ENCODE measurements at places on chromosomes 7 and 10.

DNA sequence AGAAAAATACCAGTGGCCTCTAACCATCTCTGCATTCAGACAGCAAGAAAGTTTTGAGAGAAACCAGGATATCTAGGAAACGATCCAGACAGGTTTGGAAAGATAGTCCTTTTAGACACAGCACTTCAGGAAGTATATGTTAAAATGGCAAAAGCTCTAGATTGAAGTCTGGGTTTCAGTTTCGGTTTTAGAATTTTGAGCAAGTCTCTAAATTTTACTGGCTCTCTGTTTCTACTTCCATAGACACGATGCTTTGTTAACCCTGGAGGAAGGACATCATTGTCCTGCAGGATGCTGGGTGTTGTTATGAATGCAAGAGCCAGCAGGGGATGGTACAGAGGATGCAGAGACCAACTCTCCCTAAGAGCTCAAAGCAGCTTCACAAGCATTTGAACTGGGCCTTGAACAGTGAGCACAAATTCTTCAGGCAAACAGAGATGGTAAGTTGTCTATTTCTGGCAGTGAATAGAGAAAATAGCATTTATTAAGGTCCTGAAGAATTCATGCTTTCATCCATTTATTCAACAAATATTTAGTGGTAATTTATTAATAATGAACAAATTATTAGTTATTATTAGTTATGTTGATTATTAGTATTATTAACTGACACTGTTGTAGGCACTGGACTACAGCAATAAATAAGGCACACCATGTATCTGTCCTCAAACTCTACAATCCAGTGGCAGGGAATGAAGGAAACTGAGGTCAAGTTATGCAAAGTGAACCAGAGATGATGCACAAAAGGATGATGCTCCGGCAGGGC is 152.7 kb upstream of the NRP1 start:
- DNase-seq, result peak; percentile 18

- no peak for DNase-seq
Measured at GRCh38 chr7:129739427-129739826, 127.9 kb downstream of the NRF1 start.

DNA sequence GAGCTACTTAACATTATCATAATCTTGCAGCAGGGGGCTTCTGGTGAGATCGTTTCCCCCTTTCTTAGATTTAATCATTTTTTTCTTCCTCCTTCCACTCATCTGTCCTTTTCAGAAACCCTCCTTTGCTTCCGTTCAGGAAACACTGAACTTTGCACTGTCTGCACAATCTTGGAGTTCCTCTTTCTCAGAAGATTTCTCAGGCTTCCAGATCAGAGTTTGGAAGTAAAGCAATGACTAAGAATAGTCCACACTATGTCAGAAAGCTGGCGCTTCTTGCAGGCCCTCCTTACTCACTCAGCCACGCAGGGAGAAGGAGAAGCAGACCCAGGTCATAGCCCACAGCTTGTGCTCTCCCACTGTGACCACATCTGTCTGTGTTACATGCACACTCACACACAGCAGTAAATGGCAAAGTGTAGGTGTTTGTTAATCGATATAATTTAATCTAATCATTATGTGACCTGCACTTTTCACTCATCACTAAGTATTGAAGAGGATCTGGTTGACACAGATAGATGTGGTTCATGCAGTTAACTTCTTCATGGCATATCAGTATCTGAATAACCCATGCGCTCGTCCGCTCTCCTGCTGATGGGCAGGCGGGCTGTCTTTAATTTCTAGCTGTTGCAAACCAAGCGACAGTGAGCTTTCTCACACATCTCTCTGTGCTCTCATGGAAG is 30.2 kb downstream of the ALOX5 start:
- DNase-seq, result no peak

DNA sequence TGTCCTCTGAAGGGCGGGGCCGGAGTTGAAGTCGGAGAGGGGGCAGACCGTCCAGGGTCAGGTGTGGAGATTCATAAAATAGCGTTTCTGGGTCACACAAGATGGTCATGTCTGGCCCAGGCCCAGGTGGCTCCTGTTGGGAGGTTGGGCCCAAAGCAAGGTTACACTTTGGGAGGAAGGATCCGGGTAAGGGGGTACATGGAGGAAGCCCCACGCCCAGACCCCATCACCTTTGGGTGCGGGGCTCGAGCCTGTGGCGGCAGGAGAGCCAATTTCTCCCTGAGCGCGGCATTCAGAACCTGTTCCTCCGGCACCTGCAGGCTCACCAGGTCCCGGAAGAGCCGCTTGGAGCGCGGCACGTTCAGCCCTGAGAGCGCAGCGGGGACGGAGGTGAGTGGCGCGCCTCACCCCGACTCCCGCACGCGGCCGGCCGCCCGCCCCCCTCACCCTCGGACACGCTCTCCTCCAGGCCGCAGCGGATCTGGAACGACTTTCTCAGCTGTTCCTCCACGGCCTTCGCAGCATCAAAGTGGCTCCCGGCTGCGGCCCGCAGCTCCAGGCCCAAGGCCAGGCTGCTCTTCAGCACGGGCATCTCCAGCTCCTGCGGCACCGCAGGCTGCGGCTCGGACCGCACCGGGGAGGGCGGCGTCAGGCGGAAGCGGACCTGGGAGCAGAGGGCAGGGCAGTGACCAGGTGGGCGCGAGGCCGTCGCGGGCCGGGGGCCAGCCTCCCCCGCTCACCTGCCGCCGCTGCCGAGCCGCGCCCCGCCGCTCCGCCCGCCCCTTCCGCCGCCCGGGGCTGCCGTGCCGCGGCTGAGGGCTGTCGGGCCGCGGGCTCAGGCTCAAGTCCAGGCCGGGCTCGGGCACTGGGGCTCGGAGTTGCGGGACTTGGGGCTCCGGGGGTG is 644 bp downstream of the PPP1R35 start:
- peak; percentile 69 for DNase-seq

DNA sequence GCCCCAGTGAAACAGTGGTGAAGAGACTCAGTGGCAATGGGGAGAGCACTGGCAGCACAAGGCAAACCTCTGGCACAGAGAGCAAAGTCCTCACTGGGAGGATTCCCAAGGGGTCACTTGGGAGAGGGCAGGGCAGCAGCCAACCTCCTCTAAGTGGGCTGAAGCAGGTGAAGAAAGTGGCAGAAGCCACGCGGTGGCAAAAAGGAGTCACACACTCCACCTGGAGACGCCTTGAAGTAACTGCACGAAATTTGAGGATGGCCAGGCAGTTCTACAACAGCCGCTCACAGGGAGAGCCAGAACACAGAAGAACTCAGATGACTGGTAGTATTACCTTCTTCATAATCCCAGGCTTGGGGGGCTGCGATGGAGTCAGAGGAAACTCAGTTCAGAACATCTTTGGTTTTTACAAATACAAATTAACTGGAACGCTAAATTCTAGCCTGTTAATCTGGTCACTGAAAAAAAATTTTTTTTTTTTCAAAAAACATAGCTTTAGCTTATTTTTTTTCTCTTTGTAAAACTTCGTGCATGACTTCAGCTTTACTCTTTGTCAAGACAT is 574 bp upstream of the IL6 start:
- peak; percentile 74 for DNase-seq

DNA sequence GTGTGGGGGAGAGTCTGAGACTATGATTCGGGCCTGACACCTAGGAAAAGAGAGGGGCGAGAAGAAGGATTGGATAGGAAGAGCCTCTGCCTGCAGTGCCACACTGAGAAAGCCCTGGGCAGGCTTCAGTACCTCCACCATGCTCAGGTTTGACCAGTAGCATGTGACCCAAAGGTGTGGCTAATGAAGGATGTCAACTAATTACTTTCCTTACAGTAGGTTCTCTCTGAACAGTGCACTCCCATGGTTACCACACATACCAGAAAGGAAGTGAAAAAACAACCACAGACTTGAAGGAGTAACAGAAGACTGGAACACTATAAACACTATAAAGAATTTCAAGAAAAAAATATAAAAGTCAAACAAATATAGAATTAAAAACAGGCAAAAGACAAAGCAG is 46.2 kb downstream of the SEM1 start:
- peak; percentile 35 for DNase-seq

GRCh38 chr7:44161371-44161770 is 20.2 kb upstream of the MYL7 start:
- no peak for DNase-seq

- DNase-seq, result no peak
Measured at GRCh38 chr7:136229790-136230189, 252.6 kb upstream of the MTPN start.

DNA sequence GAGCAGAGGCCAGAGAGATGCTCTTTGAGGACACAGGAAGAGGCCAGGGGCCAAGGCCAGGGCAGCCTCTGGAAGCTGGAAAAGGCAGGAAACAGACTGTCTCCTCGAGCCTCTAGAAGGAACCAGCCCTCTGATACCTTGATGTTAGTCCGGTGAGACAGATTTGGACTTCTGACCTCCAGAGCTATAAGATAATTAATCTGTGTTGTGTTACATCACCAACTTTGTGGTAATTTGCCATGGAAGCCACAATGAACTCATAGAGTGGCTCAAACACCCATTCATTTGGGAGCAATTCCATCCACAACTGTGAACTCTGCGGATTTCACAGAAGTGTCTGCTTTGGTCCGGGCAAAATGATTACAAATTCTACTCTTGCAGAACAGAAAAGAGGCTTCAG is 48.7 kb downstream of the OAT start:
- DNase-seq, result no peak

DNA sequence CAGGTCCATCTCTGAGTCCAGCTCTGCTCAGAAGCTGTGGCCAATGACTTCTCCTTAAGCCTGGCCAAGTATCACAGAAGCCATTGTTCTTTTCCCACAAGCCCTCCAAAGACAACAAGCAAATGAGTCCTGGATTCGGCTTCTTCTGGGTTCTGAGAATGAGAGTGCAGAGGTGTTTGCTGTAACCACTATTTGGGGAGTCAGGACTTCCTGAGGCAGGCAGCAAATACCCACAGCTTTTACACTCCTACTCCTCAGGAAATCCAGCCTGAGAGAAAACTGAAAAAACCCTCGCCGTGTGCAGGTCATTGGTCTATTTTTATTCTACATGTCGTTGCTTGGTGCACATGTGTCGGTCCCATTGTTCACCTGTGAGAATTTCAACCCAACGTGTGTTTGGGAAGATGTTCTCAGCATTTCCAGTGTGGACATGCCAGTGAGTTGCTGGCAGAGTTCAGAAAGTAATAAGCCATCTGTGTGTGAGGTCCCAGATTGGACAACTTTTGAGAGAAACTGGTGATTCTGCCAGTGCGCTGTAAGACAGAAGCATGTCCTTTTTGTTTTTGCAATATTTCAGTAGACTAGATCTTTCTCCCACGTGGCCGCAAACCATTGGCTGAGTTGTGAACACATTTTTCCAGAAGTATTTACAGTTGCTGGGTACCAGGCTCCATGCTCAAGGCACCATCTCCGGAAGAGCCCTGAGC is 121.6 kb upstream of the LYZL2 start:
- peak; percentile 81 for DNase-seq

- no peak for DNase-seq
Measured at GRCh38 chr7:51186531-51186930, 130.1 kb downstream of the COBL start.

GRCh38 chr7:101943306-101943705 is 125.9 kb downstream of the CUX1 start:
- DNase-seq, result no peak

DNA sequence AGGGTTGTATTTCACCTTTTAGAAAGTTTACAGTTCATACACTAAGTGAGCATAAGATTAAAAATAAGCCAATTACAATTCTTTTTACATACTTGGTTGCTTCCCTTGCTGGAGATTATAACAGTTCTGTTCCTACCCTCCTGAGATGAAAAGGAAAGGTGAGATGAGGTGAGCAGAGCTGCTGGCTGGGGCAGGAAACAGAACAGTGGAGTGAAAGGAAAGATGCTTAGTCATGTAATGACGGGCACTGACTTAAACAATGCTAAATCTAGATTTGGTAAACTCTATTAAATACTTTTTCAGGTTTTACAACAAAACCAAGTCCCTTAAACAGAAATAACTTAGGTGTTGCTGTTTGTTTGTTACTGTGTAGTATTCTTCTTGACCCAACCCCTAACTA is 19.9 kb upstream of the ZEB1 start:
- peak; percentile 26 for DNase-seq

DNA sequence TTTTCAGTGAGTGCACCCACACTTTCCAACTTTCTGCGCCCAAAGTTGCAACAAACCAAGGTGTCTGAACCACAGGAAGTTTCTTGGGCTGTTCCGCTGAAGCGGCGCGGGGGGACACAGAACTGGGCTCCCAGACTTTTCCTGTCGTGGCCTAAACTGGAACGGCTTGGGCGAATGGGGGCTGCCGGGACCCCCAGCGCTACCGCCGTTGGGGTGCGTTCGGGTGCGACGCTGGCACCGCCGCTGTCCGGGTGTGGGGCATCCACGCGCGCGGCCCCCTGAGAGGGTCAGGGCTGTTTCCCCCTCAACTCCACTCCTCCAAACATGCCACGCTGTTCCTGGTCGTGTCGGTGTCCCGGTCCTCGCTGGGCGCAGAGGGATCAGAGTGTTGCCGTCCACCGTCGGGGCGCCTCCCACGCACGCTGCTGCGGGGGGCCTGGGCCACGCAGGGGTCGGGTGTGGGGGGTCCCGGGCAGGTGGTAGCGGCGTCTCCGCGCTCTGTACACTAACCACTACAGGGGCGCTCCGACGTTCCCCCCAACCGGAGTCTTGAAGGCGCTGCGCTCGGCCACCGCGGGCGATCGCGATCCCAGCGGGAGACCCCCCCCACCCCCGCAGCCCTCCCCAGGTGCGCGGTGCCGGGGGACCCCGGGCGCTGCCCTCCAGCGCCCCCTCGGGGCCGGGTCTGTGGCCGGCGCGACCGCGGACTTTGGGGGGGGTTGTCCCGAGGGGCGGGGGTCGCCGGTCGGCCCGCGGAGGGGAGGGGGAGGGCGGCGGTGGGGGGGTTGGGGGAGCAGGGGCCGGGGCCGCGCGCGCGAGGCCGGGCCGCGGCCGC is 2.2 kb upstream of the CUX1 start:
- DNase-seq, result peak; percentile 53

- DNase-seq, result no peak
Measured at GRCh38 chr7:36621396-36621795, 102.9 kb downstream of the AOAH start.

DNA sequence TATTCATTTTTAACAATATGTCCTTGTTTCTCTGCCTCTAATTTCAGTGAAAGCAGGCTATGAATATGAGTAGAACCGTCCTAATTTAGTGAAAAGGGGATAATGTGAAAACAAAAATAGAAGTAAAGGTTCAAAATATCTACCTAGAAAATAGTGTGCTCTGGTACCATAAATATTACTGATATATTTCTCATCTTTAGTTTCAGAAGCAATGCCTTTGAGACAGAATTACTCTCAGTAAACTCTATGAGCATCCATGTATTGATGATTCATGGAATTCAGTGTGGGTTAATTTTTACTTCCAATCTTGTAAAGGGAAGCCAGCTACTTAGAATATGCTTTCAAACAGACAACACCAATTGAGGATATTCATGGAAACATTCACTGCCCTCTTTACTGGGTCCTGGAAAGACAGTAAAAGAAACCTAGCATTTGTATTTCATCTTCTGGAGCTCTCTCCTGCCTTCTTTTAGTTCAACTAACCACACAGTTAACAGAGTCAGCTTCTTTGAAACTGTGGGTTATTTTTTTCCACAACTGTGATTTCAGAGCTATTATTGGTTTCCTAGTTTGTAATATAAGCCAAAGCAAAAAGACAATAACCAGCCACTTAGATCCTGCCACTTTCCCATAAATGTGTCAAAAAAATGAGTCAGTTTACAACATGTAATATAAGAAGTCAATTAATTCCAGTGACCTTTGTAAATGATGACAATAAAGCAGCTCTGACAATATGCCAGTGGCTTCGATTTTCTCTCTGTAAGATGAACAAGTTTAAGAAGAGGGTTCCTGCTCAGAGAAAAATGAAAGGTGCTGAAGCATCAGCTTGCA is 1.7 kb downstream of the LRRN3 start:
- no peak for DNase-seq

- no peak for DNase-seq
Measured at GRCh38 chr7:143193880-143194279, 10.7 kb downstream of the TAS2R39 start.

Measured in GM12865 (cell line).